ENCODE measurements at places on chromosomes 6 and 20. TPM values are rescaled to one million over a fixed set of nuclear protein-coding genes. Genes with fewer than 3 reads are reported as not detected.

The CAPN11 gene
- 0.53 TPM for total RNA-seq

The KIF25 gene
- total RNA-seq: not detected

The LY6G6D gene
- total RNA-seq: 3.1 TPM

The BPIFB4 gene
- total RNA-seq: not detected

The AK9 gene
- total RNA-seq: 15.4 TPM

The TMEM217 gene
- 3.4 TPM for total RNA-seq

The TSPO2 gene
- not detected for total RNA-seq

The MTCH1 gene
- 106 TPM for total RNA-seq

The CLPSL2 gene
- not detected for total RNA-seq

The GPR6 gene
- not detected for total RNA-seq

The RALGAPB gene
- 52.5 TPM for total RNA-seq

The TBC1D22B gene
- 5.7 TPM for total RNA-seq

DNA sequence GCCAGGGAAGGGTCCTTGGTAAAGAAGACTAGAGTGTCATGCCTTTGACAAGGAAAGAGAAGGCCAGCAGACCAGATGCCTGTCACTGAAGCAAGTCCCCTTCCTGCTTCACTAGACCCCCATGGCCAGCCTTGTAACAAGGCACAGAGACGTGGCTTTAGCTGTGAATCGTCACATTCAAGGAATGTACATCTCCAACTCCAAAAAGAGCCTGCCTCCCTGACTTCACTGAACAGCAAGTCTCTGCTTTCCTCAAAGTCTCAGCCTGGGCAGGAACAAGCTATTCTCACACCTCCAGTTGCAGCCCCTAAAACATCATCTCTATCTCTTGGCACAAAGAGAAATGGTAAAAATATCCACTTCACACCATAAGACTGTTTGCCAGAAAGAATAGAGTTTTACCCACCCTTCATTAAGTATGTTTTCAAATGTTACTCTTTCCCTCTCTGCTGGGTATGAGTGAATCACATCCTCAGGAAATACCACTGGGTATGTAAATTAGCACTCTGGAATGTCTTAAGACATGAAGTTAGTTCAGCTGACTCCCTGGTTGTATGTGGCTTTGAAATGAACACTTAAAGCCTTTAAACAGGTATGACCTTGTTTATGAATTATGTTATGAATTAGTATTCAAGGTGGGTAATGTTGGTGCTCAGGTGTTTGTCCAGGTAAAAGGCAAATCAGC is 46.4 kb upstream of the NT5E start:
- no peak for DNase-seq

DNA sequence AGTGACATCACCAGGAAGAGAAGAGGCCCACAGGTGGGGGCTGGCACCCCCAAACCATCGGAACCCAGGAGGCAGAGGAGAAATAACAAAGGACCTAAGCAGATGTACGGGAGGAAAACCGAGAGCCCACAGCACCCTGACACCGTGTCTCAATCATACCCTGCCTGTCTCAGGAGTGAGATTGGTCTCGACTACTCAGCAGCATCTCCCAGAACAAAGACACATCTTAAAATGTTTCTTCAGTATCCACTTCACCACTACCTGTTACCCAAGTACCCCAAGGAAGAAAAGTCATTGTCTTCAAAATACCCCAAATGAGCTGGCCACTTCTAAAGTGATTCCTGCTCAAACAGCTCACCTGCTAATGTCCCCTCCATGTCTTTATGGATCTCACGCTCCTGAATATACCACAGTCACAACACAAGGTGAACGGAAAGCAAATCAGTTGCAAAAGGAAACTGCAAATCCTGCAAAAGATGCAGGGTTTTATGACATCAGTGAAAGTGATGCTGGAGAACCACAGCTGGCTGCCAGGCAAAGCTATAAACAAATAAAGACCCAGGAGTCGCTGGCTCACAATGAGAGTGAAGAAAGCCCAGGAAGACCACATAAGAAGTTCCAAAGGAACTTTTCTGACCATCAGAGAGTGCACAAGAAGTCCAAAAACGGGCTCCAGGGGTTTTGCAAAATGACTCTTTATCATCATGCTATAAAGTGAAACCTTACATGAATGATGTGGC is 44.1 kb downstream of the PREX1 start:
- DNase-seq: no peak

DNA sequence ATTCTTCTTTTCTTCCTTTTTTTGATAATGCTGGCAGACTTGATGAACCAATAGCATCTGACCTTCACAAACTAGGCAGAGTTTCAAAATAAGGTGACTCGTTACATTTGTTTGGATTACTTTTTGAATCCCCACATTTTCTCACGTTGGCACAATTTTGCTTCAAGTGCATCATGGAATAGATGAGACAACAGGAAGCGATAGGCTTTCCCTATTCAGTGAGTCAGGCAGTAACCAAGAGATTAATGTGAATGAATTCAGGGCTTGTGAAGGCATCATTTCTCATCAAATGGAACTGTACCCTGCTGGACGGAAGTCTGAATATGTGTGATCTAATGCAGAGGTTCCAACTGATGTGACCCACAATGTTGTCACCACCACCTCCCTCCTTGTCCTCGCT is 10.7 kb downstream of the RFPL4B start:
- DNase-seq: no peak

- no peak for DNase-seq
Observed at GRCh38 chr20:370151-370600, 10.4 kb upstream of the TRIB3 start.

- no peak for DNase-seq
Observed at GRCh38 chr6:147973806-147974205, 368.8 kb upstream of the SASH1 start.

- DNase-seq: peak; percentile 92
Observed at GRCh38 chr6:28981833-28982475, 23.2 kb downstream of the ZNF311 start.

DNA sequence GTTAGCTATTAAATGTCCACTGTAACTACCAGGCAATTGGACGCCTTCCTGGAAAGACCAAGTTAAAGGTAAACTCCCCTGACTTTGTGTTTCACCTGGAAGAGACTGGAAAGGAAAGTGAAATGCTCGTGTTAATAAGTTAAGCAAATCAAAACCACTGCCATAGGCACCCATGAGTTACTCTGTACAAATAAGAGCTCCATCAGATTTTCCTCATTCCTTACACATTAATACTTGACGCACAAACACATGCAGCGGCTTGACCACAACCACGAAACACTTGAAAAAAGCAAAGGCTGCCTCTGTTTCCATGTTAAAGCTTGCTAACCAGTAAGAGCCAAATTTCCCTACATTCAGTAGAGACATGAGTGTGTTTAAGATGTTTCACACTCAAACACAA is 19.8 kb downstream of the GCM1 start:
- no peak for DNase-seq

DNA sequence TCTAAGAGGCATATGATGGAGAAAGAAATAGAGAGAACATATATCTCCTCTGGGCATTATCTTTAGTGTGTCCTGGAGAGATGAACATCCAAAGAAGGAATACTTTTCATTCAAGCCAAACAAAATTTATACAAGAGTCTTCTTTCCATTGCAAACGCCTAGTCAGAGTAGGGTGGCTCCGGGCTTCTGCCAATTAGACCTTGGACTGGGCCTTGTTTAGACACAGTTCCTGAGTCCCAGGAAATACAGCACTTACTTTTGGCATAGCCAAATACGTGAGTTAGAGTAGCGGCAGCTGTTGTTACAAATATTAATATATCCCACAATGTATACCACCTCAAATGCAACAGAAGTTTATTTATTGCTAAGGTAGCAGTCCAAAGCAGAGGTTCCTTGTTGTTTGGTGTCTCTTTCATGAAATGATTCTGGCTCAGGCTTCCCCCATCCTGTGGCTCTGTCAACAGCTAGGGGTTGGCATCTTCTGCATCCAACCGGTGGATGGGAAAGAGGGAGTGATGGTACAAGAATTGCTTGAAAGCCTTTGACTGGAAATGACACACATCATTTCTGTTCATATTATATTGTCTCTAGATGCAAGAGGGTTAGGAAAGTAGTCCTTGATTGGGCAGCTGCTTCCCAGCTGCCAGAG is 148.0 kb upstream of the SPACA1 start:
- DNase-seq: no peak

DNA sequence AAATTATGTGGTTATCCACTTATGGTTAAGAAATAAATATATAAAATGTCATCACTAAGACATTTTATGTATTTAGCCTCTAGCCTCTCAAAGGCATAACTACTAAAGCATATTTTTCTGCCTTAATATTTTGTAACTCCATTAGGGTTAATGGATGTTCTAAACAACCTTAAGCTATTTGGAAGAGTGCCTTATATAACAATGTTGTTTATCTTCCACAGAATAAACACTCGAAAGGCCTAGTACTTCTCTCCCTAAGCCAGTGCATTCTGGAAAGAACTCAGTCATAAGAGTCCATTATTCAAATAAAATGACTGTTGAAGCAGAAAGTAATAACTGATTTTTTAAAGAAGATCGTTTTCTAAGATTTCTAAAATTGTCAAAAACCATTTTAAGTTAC is 15.0 kb upstream of the PRIM2 start:
- DNase-seq: no peak

GRCh38 chr6:4078691-4079471 is at the start of gene FAM217A:
TSS of gene FAM217A (minus strand) at chr6:4079137. CDS start at chr6:4077414, 1,723 bp downstream.
- no peak for DNase-seq

DNA sequence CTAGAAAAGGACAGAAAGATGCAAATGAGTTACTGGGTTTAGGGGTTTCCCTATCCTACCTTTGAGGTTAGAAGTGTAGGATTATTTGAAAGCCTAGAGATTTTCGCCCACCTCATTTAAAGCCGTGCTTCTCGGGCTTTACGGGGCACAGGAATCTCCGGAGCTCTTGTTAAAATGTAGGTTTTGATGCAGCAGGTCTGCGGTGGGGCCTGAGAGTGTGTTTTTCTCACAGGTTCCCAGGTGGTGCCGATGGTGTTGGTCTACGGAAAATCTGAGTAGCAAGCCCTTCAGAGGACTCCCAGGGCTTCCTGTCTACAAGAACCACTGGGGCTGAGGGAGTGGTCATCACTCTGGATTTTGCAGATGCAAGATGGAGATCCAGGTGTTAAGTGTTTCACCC is 47.5 kb downstream of the TRAM2 start:
- DNase-seq: no peak

- DNase-seq: no peak
Observed at GRCh38 chr6:53734473-53735299, 60.1 kb upstream of the LRRC1 start.

GRCh38 chr20:19368351-19368750 is 155.9 kb downstream of the SLC24A3 start:
- no peak for DNase-seq

GRCh38 chr6:170091639-170092579 is 199.0 kb downstream of the DLL1 start:
- no peak for DNase-seq

GRCh38 chr20:10217721-10218410 is 764 bp upstream of the SNAP25 start:
- peak; percentile 42 for DNase-seq

- DNase-seq: no peak
Observed at GRCh38 chr20:12394786-12395185, 477.1 kb downstream of the BTBD3 start.

DNA sequence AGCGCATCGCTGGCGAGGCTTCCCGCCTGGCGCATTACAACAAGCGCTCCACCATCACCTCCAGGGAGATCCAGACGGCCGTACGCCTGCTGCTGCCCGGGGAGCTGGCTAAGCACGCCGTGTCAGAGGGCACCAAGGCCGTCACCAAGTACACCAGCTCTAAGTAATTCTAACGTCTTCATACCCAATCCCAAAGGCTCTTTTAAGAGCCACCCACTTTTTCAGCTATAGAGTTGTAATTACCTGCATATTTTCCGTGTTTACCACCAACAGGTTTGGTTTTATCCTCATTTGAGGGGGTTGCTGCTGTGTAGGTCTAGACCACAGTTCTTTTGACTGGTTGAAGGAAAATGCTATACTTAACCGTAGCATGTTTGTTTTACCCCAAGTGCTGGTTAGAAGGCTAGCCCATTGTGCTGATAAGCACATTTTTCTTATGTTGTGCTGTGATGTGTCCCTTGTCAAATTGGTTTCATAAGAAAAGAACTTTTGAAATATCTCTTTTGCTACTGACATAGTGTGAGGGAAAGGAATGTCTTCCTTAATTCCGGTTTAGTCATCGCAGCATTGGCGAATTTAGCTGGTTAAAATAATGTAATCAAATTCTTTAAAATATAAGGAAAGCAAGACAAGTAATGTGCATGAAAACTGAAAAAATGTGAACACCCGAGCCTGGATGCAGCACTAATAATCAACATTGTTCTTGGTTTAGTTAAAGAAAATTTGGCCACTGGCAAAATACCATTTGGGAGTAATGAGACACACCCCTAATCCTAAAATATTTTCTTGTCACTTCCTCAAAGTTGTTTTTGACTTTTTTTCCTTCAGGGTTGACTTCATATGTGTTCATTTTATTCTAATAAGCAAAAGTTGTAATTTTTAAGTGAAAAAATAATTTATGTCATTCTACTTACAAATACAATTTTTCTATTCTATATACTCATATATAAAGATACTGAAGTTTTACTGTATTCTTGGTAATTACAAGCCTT is 112.8 kb downstream of the HFE start:
- DNase-seq: no peak

GRCh38 chr20:35092524-35093266 is at the start of gene TRPC4AP:
TSS of gene TRPC4AP (minus strand) at chr20:35092807. CDS start at chr20:35092781, 26 bp downstream.
- DNase-seq: peak; percentile 72

GRCh38 chr6:27837625-27838057 is 74.6 kb downstream of the OR2B2 start:
- DNase-seq: no peak

DNA sequence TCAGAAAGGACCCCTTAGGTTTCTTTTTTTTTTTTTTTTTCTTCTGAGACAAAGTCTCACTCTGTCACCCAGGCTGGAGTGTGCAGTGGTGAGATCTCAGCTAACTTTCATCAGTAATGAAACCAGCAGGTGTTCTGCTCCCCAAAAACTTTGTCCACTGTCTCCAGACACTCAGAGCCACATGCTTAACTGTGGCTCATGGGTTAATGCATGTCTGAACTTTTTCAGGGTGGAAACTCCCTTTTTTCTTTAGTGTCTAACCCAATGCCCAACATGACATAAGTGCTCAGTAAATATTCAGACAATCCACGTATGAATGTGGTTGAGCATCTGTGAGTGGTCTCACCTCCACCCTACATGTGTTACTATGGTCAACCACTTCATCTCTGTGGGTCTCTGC is 45.4 kb downstream of the MYB start:
- no peak for DNase-seq

GRCh38 chr20:25000268-25000801 is 7.8 kb upstream of the APMAP start:
- peak; percentile 21 for DNase-seq

Data from urinary bladder (tissue), 4 donors.